Cardiac septum (tissue), 1 donor: ENCODE measurements at places on chromosomes 13 and 19. TPM values are rescaled to one million over a fixed set of nuclear protein-coding genes. Genes with fewer than 3 reads are reported as not detected.

GRCh38 chr13:40536443-40537113, 129.9 kb downstream of the FOXO1 start:
- DNase-seq, result no peak

DNA sequence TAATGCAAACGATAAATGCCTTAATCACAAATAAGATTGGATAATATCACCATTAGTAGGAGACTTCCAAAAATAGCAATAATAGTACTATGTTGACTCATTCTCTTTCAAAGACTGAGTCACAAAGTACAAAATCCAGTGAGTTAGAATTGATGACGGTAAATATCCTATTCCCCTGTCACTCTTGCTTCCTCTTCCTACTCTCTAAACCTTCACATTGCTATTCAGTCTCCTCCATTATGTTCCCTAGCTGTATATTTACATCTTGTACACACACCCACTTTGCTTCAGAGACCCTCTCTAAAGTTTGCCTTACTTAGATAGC, 26.3 kb upstream of the INTS6 start:
- DNase-seq, result no peak

DNA sequence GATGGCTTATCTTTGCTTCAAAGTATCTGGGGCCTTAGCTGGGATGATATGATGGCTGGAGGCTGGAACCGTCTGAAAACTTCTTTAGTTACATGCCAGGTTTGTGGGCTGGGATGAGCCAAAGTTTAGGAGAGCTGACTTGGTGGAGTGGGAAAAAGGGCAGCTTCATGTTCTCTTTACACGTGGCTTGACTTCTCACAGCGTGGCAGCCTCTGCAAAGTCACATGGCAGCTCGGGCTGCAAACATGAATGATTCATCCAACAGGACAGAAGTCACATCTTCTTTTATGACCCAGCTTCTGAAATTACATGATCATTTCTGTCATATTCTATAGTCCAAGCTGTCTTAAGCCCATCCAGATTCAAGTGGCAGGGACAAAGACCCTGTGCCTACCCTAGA, 176.0 kb downstream of the OLFM4 start:
- no peak for DNase-seq

DNA sequence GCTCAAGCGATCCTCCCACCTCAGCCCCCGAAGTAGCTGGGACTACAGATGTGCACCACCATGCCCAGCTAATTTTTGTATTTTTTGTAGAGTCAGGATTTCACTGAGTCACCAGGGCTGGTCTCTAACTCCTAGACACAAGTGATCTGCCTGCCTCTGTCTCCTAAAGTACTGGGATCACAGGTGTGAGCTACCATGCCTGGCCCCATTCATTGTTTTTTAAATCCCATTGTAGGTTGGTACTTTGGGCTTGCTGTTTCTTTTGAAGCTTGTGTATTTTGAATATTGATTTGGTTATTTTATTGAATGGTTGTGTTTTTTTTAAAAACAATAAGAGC, 26.7 kb downstream of the ZMYM2 start:
- no peak for DNase-seq

CELF5 gene
- total RNA-seq, result not detected
